ENCODE measurements at places on chromosomes 7 and 10.

- H3K27ac ChIP-seq: peak overlapping the region; percentile 30
- H3K4me1 ChIP-seq: no peaks in the 10 kb centered on the region
- no peaks in the 10 kb centered on the region for H3K27me3 ChIP-seq
- no peak for DNase-seq
Measured at GRCh38 chr7:133975130-133975529, 152.0 kb upstream of the LRGUK start.

GRCh38 chr7:149722356-149722957 lies 50.9 kb downstream of the ZNF467 start:
- no peak overlapping the region for H3K27ac ChIP-seq
- no peak overlapping the region for H3K4me3 ChIP-seq
- H3K36me3 ChIP-seq: no peaks in the 10 kb centered on the region
- peaks cover 15% of the 10 kb centered on the region for H3K4me1 ChIP-seq
- DNase-seq: no peak

DNA sequence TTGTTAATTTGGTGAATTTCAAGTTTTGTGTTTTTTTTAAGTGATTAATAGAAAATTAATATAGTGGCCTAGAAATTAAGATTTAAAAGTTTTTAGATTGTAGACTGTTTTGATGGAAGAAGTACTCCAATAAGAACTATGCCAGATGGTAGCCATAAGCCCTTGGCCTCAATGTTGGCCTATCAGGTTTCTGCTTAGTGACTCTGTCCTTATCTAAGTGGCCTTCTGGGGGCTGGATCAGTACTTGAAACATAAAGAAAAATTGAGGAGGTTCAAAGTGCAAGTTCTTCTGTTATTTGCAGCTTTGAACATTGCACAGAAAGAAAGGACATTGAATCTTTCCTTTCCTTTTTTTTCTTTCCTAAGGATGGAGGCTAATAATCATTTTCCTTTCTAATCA lies 9.9 kb downstream of the CCDC126 start:
- H3K27me3 ChIP-seq: no peaks in the 10 kb centered on the region
- H3K27ac ChIP-seq: no peak overlapping the region
- no peak for DNase-seq
- peaks cover 15% of the 10 kb centered on the region for H3K4me1 ChIP-seq
- H3K36me3 ChIP-seq: peaks cover 3% of the 10 kb centered on the region
- H3K4me3 ChIP-seq: no peak overlapping the region

DNA sequence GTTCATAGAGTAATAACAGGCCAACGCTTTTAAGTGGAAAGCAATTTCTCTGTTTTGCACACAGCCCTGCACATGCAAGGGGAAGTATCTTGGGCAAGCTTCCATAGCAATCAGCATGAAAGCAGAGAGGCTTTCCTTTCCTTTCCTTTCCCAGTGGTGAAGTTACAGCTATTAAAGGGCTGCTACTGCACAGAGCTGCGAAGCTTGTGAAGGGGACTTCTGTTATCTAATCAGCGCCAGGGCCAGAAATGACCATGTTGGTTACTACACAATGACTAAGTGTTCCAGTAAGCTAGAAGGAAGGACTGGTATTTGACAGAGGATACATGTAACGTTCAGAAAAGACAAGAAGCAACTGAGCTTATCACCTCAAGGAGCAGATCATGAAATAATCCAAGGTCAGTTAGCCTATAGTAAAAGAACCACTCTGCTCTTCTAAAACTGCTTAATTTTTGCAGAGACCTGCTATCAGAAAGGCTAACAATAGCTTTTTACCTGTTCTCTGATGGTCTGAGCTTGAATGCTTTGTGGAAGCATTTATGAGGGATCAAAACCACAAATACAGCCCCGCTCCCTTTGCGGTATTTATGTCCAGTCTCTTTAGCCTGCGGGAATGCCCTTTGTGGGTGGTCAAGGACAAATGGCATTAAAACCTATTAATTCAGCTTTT lies 45.9 kb downstream of the SGMS1 start:
- peak; percentile 8 for DNase-seq
- no peak overlapping the region for H3K27ac ChIP-seq
- peaks cover 56% of the 10 kb centered on the region for H3K4me1 ChIP-seq
- peak overlapping the region; percentile 2 for H3K4me3 ChIP-seq

DNA sequence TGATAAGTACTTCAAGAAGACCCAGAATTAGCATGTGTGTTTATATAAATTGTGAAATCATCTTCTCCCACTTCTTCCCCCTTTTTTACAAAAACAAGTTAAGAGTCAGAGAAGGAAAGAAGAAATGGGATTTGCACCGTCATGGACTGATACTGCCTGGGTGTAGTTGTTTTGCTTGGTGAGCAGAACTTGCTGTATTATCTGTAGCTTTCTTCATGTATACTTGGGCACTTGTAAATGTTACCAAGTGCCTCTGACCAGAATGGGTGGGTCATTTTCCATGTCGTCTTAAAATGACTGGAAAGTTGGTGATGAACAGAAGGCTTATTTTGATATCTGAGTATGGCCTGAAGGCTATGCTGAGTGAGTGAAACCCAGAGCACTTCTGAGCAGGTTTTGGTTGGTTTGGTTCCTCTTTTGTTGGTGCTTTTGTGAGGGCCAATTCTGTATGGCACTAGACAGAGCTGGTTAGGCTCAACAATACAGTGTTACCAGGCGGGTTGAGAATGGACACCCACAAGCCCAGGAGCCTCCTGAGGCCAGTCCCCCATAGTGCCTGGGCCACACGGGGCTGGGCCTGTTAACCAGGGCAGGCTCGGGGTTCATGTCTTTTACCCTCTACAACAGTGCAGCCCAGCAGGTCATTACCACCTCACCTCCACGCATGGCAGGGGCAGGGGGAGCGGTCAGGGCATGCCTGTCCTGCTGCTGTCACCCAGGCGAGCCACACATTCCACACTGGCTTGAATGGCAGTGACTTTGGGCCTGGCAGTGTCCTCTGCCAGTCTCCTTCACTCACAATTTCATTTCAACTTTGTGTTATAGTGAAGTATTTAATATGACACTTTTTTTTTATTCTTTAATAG lies 115.1 kb downstream of the CCNY start:
- peak overlapping the region; percentile 7 for H3K4me3 ChIP-seq
- H3K27me3 ChIP-seq: no peaks in the 10 kb centered on the region
- DNase-seq: no peak
- H3K4me1 ChIP-seq: peaks cover 85% of the 10 kb centered on the region
- H3K27ac ChIP-seq: no peak overlapping the region

DNA sequence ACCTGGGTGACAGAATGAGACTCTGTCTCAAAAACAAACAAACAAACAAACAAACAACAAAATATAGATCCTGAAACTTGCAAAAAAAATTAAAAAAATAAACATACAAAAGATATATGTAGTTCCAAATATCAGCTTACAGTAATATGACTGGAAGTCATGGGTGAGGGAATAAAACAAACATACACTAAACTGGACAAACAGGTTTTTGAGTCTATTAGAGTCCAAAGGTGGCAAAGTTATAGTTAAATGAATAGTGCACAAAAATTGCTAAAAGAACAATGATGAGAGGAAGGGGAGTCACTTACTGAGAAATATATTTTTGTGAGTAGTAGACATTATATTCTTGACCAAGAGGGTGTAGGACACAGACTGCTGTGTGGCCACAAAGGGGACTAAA lies 16.7 kb upstream of the RSBN1L start:
- no peak overlapping the region for H3K27ac ChIP-seq
- H3K4me1 ChIP-seq: no peaks in the 10 kb centered on the region
- H3K4me3 ChIP-seq: no peak overlapping the region
- peaks cover 3% of the 10 kb centered on the region for H3K36me3 ChIP-seq

DNA sequence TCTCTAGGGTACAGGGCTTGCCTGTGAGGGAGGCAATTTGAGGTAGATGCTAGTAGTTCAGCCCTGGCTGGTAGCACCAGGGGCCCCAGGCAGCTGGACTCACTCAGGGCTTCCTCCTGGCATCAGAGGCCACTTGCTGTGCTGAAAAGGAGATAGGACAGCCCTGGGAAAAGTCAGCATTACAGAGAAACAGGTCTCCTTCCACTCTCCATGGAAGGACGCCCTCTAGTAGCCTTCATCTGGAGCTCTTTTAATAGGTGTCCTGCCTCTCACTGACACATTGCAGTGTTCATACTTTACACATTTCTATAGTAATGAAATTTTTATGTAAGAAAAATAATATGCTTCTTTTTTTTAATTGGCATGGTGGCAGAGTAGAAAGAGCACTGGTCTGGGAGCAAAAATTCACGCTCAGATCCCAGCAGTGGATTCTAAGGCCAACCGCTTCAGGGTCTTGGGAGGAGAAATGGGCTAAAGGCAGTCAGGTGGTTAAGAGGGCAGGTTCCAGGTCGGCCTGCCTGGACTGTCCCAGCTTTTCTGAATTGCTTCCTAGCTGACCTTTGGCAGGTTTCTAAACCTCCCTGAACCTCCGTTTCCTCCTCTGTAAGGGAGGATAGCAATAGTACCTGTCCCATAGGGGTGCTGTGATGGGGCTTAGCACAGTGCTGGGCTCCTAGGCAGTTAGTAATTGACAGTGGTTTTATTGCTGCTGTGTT lies 35.8 kb downstream of the AIFM2 start:
- H3K36me3 ChIP-seq: no peaks in the 10 kb centered on the region
- no peak for DNase-seq
- H3K4me3 ChIP-seq: no peak overlapping the region
- H3K27ac ChIP-seq: no peak overlapping the region
- H3K27me3 ChIP-seq: no peaks in the 10 kb centered on the region
- peaks cover 32% of the 10 kb centered on the region for H3K4me1 ChIP-seq

All from activated T-cell treated with anti-CD3 and anti-CD28 coated beads, Interleukin-2, amount 50 U/mL, for 72 hours (primary cell).